Left kidney (tissue), 8 donors: ENCODE measurements at places on chromosomes 11 and 22. TPM values are rescaled to one million over a fixed set of nuclear protein-coding genes. Genes with fewer than 3 reads are reported as not detected.

MB gene
- polyA plus RNA-seq, result not detected

CHADL gene
- 2.7 TPM for polyA plus RNA-seq

DNAL4 gene
- polyA plus RNA-seq, result 30.2 TPM

CDC42EP2 gene
- polyA plus RNA-seq, result 8.6 TPM

SLC17A6 gene
- not detected for polyA plus RNA-seq

TMEM80 gene
- polyA plus RNA-seq, result 56.5 TPM

NCAM1 gene
- polyA plus RNA-seq, result 87.3 TPM

ARHGAP42 gene
- polyA plus RNA-seq, result 35.3 TPM

C22orf23 gene
- 5.9 TPM for polyA plus RNA-seq

FERMT3 gene
- 4.1 TPM for polyA plus RNA-seq

SEPTIN5 gene
- 32.1 TPM for polyA plus RNA-seq

LIPT2 gene
- 12.3 TPM for polyA plus RNA-seq

MRPL49 gene
- 52.6 TPM for polyA plus RNA-seq

RFPL1 gene
- polyA plus RNA-seq, result 0.81 TPM

BTG4 gene
- polyA plus RNA-seq, result not detected

APOL4 gene
- 10.9 TPM for polyA plus RNA-seq

ARSA gene
- 15.2 TPM for polyA plus RNA-seq

C11orf68 gene
- 30.6 TPM for polyA plus RNA-seq

JAML gene
- 1.5 TPM for polyA plus RNA-seq

SMIM35 gene
- polyA plus RNA-seq, result 0.17 TPM

FXYD2 gene
- polyA plus RNA-seq, result 316 TPM

LMO2 gene
- polyA plus RNA-seq, result 28.6 TPM

CASP5 gene
- not detected for polyA plus RNA-seq

SCGB1C1 gene
- 1.1 TPM for polyA plus RNA-seq

FXYD6 gene
- polyA plus RNA-seq, result 114 TPM

EFEMP2 gene
- 102 TPM for polyA plus RNA-seq

LRRC4C gene
- 17.0 TPM for polyA plus RNA-seq

PNPLA5 gene
- 0.10 TPM for polyA plus RNA-seq

ANO5 gene
- 6.5 TPM for polyA plus RNA-seq

MUC5AC gene
- polyA plus RNA-seq, result 0.03 TPM

CD3E gene
- 0.22 TPM for polyA plus RNA-seq

CLDN5 gene
- polyA plus RNA-seq, result 17.5 TPM

SLCO2B1 gene
- 8.2 TPM for polyA plus RNA-seq

CDC42BPG gene
- polyA plus RNA-seq, result 5.4 TPM

KRTAP5-9 gene
- polyA plus RNA-seq, result 1.2 TPM

TMPRSS13 gene
- 0.58 TPM for polyA plus RNA-seq

KCNK4 gene
- not detected for polyA plus RNA-seq

GAB2 gene
- polyA plus RNA-seq, result 17.5 TPM

ACRV1 gene
- polyA plus RNA-seq, result 1.4 TPM

COA4 gene
- polyA plus RNA-seq, result 61.1 TPM

GAL3ST3 gene
- polyA plus RNA-seq, result 3.8 TPM

INPPL1 gene
- 178 TPM for polyA plus RNA-seq

MPZL3 gene
- 6.5 TPM for polyA plus RNA-seq

PICK1 gene
- polyA plus RNA-seq, result 37.2 TPM

OR52A1 gene
- 0.02 TPM for polyA plus RNA-seq

OR6T1 gene
- not detected for polyA plus RNA-seq

MYEOV gene
- 5.0 TPM for polyA plus RNA-seq

RPS6KA4 gene
- polyA plus RNA-seq, result 9.1 TPM

NPAS4 gene
- 0.55 TPM for polyA plus RNA-seq

GAL3ST1 gene
- 23.8 TPM for polyA plus RNA-seq

OR6A2 gene
- polyA plus RNA-seq, result 0.07 TPM

RASSF7 gene
- polyA plus RNA-seq, result 34.9 TPM

FJX1 gene
- polyA plus RNA-seq, result 15.0 TPM

CCDC116 gene
- 0.58 TPM for polyA plus RNA-seq

MAJIN gene
- polyA plus RNA-seq, result 0.88 TPM

VPREB1 gene
- not detected for polyA plus RNA-seq

PGAP2 gene
- polyA plus RNA-seq, result 48.7 TPM

RFPL3 gene
- polyA plus RNA-seq, result not detected
